ENCODE measurements at places on chromosomes 7 and 10.

GRCh38 chr10:107701943-107702342 lies 537.4 kb upstream of the SORCS1 start:
- no peaks in the 10 kb centered on the region for H3K27me3 ChIP-seq
- H3K4me1 ChIP-seq = peaks cover 3% of the 10 kb centered on the region
- no peak for DNase-seq
- no peaks in the 10 kb centered on the region for H3K36me3 ChIP-seq
- no peak overlapping the region for H3K27ac ChIP-seq

- no peaks in the 10 kb centered on the region for H3K4me1 ChIP-seq
- no peaks in the 10 kb centered on the region for H3K36me3 ChIP-seq
- H3K4me3 ChIP-seq = no peak overlapping the region
- DNase-seq = no peak
Measured at GRCh38 chr7:13651167-13651566, 338.3 kb downstream of the ETV1 start.

GRCh38 chr10:127039435-127039834 lies 134.2 kb downstream of the DOCK1 start:
- H3K27me3 ChIP-seq = no peaks in the 10 kb centered on the region
- H3K4me1 ChIP-seq = peaks cover 4% of the 10 kb centered on the region
- peaks cover 46% of the 10 kb centered on the region for H3K36me3 ChIP-seq
- no peak overlapping the region for H3K27ac ChIP-seq
- DNase-seq = no peak

DNA sequence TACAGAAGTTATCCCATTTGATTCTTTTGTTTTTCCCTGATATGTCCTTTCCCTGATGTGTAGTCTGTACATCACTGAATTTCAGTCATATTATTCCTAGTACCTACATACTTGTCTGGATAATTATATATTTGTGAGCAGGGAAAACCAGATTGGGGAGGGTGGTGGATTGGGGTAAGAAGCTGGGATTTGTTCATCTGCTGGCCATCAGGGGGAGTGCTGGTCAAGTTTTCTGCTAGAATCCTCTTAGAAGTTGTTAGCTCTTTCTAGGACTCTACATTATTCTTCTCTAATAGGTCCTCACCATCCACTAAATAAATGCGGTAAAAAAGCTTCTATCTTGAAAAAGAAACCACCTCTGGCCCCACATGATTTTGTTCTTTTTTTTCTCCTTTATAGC lies 232.7 kb upstream of the TAC1 start:
- H3K27ac ChIP-seq = no peak overlapping the region
- H3K4me3 ChIP-seq = no peak overlapping the region
- H3K36me3 ChIP-seq = no peaks in the 10 kb centered on the region
- no peaks in the 10 kb centered on the region for H3K4me1 ChIP-seq
- DNase-seq = no peak
- peaks cover 5% of the 10 kb centered on the region for H3K27me3 ChIP-seq

DNA sequence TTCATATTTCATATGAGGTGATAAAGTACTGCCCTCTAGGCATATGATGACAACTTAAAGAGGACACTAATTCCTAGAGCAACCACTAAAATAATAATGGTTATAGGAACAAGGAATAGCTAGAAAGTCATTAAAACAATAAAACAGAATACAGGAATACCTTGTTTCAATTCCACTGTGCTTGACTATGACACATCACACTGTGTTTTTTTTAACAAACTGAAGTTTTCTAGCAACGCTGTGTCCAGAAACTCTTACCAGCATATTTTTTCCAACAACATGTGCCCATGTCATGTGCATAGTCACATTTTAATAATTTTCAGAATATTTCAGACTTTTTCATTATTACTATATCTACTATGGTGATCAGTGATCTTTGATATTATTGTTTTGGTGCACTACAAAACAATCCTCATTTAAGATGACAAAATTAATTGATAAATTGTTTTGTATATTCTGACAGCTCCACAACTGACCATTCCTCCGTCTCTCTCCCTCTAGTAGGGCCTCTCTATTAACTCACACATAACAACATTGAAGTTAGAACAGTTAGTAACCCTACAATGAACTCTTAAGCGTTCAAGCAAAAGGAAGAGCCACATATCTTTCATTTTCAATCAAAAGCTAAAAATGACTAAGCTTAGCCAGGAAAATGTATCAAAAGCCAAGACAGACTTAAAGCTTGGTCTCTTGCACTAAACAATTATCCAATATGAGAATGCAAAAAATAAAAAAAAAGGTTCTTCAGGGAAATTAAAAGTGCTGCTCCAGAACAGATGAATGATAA lies 85.8 kb downstream of the SNX13 start:
- no peak overlapping the region for H3K27ac ChIP-seq
- H3K4me1 ChIP-seq = no peaks in the 10 kb centered on the region
- peaks cover 39% of the 10 kb centered on the region for H3K36me3 ChIP-seq
- no peaks in the 10 kb centered on the region for H3K27me3 ChIP-seq
- DNase-seq = no peak

GRCh38 chr10:94546901-94547185 lies 1.3 kb downstream of the HELLS start:
- DNase-seq = no peak
- no peaks in the 10 kb centered on the region for H3K27me3 ChIP-seq
- H3K36me3 ChIP-seq = peaks cover 4% of the 10 kb centered on the region
- H3K27ac ChIP-seq = peak overlapping the region; percentile 92
- peak overlapping the region; percentile 98 for H3K4me3 ChIP-seq

GRCh38 chr10:11934262-11934661 lies 108.3 kb downstream of the UPF2 start:
- DNase-seq = no peak
- H3K36me3 ChIP-seq = peaks cover 38% of the 10 kb centered on the region
- no peak overlapping the region for H3K4me3 ChIP-seq
- H3K4me1 ChIP-seq = no peaks in the 10 kb centered on the region
- no peaks in the 10 kb centered on the region for H3K27me3 ChIP-seq

DNA sequence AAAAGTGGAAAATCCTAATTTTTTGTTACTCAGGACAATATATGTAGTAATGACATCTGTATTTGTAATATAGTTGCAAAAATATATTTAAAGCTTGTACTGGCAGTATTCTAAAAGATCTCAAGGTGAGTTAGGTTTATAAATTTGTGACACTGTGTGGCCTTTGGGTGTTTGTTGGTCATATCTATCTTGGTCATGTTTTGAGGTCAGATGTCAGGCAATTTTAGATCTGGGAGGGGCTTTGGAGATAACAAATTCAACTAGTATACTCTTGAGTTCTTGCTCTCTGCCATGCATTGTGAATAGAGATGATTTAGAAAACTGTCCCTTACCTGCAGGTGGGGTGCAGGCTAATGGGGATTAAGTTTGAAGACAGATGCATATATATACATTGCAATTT lies 3.1 kb downstream of the TBC1D12 start:
- no peak for DNase-seq
- no peaks in the 10 kb centered on the region for H3K36me3 ChIP-seq
- H3K27ac ChIP-seq = no peak overlapping the region
- peak overlapping the region; percentile 46 for H3K4me3 ChIP-seq
- H3K4me1 ChIP-seq = peaks cover 12% of the 10 kb centered on the region

Data from type B pancreatic cell (in vitro differentiated cells).